ENCODE measurements at places on chromosomes 1 and 21.

GRCh38 chr21:16388291-16388690 is 658.5 kb downstream of the USP25 start:
- DNase-seq = no peak

DNA sequence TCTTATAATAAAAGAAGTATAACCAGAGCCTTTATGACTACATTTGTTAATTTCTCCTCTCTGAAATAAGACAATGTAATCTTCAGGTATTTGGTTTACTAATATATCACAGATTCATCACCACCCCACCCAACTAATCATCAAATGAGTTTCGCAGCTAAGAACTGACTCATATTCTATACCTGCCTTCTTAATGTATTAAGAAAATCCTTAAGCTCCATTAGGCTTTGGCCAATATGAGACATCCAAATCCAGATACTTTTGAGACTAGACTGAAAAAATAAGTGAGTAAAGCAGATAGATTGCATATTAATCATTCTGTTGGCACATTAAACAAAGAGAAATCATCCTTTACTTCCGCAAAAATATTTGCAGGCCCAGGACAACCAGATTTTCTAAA is 18.7 kb upstream of the FMO2 start:
- no peak for DNase-seq

GRCh38 chr1:39262802-39263201 is 58.3 kb downstream of the MACF1 start:
- no peak for DNase-seq

GRCh38 chr1:173049322-173049633 is 1.5 kb downstream of the TNFSF18 start:
- no peak for DNase-seq

DNA sequence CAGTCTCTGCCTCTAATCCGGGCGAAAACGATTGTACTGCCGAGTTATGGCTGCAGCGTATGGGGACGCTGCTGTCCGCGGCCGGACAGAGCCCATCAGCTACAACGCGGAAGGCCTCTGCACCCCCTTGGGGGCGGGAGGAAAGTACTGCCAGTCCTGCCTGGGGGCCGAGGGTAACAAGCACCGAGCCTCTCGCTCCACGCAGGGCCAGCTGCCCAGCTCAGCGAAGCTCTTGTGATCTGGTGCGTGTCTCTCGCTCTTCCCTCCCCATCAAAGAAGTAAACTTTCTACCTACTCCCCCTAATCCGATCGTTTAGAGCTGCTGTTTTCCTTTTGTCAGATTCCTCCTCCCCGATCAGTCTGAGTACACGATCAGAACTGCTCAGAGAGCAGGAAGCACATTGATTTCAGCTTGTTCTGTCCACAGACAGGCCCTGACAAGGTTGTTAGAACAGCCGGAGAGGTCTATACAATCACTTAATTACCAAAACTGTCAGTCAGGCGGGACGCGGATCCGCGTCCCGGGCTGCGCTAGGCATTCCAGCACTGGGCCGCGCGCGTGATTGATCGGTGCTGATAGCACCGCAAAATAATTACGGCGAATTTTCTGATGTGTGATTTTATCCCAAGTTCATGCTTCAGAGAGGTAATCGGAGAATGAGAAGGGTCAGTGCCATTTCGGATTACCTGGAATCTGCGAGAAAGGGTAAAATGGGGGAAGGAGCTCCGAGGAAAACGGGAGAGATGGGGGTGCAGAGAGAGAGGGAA is 8.7 kb upstream of the BARHL2 start:
- DNase-seq = no peak

DNA sequence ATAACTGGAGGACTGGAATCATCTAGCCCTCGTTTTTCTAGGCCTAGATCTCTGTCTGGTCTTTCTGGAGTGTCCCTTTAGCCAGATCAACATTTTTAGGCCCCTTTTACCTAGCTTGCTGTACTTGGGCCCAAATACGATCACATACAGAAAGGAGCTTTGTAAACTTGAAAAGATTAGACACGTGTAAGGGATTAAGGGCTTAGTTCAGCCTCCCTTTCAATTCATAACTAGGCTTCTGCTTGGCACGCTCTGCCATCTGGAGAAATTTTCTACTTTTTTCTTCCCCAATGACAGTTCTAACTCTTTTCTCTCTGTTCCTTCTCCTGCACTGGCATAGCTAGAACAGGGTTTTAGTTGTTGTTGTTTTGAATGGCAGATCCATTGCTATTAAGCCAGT is 153.3 kb upstream of the BEND5 start:
- DNase-seq = no peak

- DNase-seq = peak; percentile 80
These were observed 27.3 kb downstream of the GPR157 start for GRCh38 chr1:9101510-9102146.
